ENCODE measurements at places on chromosomes 3 and 15.

GRCh38 chr15:56948000-56948763 lies 29.7 kb downstream of the TCF12 start:
- no peak for DNase-seq

DNA sequence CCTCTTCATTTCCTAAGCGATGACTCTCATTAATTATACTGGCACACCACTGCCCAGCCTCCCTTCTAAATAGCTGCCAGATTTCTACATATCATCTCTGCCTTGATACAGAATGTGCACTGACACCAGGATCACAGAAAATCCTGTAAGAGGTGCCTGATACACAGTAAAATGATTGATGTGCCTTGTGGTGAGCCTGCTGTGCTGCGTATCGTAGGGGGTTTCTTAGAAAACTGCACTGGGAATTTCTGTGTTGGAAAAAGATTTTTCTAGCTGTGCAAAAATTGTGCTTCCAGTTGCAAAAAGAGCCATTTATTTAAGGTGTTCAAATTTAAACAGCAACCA lies 3.0 kb upstream of the PLCH1 start:
- no peak for DNase-seq

DNA sequence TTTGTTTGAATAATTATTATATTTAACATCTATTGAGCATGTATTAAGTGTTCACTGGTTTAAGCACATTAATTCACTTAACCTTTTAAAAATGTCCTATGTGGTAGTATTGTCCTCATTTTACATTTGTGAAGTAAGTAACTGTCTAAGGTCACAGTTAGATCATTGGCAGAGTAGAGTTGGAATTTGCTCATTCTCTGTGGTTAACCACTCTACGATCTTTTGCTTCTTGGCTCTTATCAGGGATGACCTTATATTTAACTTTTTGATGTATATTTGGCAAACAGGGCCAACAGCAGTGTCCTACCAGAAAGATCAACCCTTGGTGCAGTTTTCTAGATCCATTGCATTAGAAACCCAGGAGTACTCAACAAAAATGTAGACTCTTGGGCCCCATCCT lies 34.0 kb downstream of the PXK start:
- DNase-seq = no peak

- DNase-seq = no peak
Measured at GRCh38 chr3:126900859-126901540, 81.9 kb upstream of the PLXNA1 start.

DNA sequence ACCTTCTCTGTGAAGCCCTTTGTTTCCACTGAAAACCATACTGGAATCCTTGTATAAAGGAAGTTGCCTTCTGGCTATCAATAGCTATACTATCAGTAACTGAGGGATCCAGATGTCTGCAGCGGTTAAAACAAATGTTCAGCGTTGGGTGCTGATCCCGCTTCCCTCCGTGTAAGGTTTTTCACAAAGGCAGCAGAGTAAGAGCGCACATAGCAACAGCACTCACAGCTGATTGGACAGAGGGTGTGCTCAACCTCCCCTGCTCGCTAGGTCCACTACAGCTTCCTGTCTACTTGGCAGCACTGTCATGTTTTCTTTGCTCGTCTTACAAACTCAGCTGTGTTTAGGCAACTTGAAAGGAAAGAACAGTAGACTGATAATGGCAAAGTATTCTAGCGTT lies 27.3 kb downstream of the ATOSA start:
- peak; percentile 81 for DNase-seq

GRCh38 chr3:169334991-169335390 lies 328.5 kb downstream of the MECOM start:
- DNase-seq = no peak

- DNase-seq = no peak
Measured at GRCh38 chr3:171255236-171255806, 204.9 kb downstream of the TNIK start.

- peak; percentile 17 for DNase-seq
Measured at GRCh38 chr3:165624761-165625160, 212.5 kb downstream of the BCHE start.

- DNase-seq = no peak
Measured at GRCh38 chr3:172766718-172767405, 16.3 kb downstream of the ECT2 start.

- DNase-seq = peak; percentile 42
Measured at GRCh38 chr3:195522254-195523023, 20.7 kb downstream of the PPP1R2 start.

- DNase-seq = no peak
Measured at GRCh38 chr3:52811452-52812011, 16.9 kb downstream of the ITIH3 start.

DNA sequence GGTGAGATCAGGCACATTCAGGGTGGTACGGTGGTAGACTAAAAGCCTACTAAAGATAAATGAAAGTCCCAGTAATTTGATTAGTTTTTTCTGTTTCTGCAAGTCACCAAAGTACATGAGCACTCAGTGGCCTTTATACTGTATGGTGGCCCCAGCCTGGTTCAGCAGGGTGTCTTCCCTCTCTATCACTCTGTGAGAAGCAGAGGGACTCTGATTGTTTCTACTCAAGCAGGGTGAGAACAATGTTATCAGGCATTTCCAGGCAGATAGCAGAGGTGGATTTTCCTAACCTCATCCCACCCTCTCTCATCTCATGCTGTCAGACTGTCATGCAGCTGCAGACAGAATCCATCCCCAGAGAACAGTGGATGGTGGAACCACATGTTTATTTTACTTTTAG lies 71.5 kb upstream of the BFSP2 start:
- DNase-seq = no peak

GRCh38 chr3:184734903-184735701 lies 23.2 kb upstream of the MAGEF1 start:
- no peak for DNase-seq

DNA sequence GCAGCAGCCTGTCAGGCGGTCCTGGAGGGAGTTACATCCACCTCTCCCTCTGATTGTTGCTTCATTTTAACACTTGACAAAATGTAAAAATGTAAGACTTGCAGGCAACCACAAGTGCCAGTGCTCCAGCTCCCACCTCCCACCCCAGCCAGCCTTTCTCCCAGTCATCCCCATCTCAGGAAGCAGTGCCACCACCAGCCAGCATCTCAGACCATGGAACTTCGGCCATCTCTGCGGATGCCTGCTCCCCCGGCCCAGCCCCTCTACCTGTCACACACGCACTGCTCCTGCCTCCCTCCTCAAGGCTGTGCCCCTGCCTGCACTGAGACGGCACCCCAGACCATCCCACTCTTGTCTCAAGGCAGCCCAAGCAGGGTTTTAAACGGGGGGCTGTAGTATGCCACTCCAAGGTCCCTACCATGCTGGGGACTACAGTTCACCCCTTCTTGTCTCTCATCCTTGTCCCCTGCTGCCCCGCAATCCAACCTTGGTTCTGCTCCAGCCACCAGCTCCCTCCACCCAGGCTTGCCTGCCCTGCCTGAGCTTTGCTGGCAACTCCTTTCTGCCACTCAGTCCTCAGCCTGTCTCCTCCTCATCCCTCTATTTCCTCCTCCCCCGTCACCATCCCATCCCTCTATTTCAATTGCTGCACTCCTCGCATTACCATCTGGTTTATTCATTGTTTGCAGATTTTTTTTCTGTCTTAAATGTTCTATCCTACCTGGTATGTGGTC lies 85.8 kb downstream of the SNRK start:
- no peak for DNase-seq

DNA sequence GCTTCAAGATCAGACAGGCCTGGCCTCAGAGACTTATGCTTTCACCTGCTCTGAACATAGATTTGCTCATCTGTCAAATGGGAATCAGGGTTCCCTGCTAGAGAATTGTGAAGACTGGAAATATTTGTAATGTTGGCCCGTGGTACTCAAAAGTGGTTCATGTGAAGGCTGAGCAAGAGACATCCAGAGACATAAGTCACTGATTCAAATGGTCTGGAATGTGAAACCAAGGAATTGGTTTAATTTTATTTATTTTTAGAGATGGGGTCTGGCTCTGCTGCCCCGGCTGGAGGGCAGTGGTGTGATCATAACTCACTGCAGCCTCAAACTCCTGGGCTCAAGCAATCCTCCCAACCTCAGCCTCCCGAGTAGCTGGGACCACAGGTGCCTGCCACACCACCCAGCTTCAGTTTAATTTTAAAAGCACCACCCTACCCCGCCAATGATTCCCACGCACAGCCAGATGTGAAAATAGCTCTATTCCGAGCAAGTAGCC lies 60.1 kb downstream of the DAPK2 start:
- no peak for DNase-seq

Data from iPS-NIHi11 (cell line).